ENCODE measurements at places on chromosomes 6 and 20. TPM values are rescaled to one million over a fixed set of nuclear protein-coding genes. Genes with fewer than 3 reads are reported as not detected.
A peak's percentile ranks its signal among the peaks of the same experiment; 100 is the strongest.

GRCh38 chr20:7980332-7981046, 39.1 kb downstream of the TMX4 start:
- peak; percentile 41 for DNase-seq

GRCh38 chr6:88870717-88871330, 92.6 kb downstream of the RNGTT start:
- peak; percentile 73 for DNase-seq

DNA sequence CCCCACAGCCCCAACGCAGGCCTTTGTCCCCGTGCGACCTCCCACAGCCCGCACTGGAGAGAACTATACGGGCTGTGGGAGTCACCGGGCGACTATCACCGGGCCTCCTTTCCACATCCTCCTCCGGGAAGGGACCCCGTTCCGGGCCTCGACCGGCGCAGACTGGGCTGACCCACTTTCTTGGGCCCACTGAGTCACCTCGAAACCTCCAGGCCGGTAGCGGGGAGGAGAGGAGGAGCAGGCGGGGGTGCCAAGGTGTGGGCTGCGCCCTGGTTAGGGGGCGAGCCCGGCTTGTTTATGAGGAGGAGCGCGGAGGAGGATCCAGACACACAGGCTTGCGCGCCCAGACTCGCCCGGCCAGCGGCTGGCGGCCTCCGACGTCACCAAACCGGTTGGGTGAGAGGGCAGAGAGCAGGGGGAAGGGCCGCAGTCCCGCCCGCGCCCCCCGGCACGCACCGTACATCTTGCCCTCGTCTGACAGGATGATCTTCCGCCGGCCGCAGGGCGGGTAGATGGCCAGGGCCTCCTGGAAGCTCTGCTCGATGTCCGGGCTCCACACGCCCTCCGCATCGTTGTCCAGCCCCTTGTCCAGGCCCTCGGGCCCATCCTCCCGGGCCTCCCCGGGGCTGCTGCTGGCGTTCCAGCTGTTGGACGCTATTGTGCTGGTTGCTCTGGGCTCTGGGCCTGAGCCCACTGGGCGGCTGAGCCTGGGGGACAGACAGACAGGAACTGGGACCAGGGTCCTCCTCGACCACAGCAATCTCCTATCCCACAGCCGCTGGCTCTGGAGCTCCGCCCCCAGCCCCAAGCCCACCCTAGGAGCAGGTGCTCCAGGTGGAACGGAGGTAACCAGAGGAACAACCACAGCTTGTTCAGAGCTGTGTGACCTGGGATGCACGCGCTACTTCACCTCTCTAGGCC, 10.6 kb downstream of the TEAD3 start:
- peak; percentile 90 for DNase-seq

GRCh38 chr20:23550227-23550626, 18.1 kb downstream of the CST9L start:
- peak; percentile 9 for DNase-seq

DNA sequence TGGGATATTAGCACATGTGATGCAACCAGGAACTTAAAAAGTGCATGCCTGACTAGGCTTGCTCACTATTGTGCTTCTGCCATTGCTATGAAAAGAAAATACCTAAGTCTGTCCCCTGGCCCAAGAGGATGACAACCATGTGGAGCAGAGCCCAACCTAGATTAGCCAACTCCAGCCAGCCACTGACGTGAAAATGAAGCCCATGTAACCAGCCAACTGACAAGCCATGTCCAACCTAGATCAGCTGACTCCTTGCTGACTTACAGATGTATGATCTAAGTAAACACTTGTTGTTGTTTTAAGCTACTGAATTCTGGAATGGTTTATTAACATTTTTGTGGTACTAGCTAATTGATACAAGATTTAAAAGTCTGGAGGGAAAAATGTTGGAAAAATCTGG, 47.5 kb downstream of the PIGU start:
- DNase-seq: no peak

DNA sequence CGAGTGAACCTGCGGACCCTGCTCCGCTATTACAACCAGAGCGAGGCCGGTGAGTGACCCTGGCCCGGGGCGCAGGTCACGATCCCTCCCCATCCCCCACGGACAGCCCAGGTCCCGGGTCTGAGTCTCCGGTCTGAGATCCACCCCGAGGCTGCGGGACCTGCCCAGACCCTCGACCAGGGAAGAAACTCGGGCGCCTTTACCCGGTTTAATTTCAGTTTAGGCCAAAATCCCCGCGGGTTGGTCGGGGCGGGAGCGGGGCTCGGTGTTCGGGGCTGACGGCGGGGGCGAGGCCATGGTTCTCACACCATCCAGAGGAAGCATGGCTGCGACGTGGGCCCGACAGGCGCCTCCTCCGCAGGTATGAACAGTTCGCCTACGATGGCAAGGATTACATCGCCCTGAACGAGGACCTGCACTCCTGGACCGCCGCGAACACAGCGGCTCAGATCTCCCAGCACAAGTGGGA, 46.9 kb upstream of the TRIM26 start:
- DNase-seq: no peak

- DNase-seq: no peak
These were observed 141.9 kb upstream of the EXOC2 start for GRCh38 chr6:834866-835265.

GRCh38 chr6:37556881-37557644, 57.4 kb upstream of the CCDC167 start:
- DNase-seq: no peak

- no peak for DNase-seq
These were observed 5.6 kb downstream of the VGLL2 start for GRCh38 chr6:117270843-117271507.

DNA sequence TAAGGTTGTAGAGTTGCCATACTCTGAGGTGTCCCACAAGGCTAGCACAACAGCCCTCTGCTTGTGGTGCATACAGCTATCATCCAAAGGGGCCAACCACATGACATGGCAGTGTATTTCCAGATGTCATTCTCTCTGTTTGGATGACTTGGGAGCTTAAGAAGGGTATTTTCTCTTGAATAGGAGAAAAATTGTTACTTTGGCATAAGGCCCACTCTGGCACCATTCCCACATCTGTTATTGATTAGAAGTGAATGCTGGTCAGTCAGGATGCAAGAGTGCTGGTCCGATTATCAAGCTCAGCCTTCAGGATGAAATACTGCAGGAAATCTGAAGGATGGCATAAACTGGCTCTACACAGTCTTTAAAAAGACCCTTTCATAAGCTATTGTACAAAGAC, 83.6 kb upstream of the C20orf144 start:
- DNase-seq: no peak

DNA sequence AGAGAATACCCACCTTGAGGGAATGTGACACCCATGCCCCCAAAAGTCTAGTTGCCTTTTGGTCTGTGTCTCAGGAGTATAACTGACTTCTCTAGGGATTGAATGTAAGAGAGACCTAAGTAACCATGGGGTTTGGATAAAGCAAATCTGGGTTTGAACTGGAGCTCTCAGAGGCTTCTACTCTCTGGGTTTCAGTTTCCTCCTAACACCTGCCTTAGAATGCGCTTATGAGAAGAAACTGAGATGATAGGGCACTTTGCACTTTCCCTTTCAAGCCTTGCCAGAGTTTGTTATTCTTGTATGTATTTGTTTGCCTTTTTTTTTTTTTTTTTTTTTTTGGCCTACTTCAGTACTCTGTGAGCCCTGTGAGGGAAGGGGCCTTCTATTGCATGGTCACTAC, 19.4 kb downstream of the SDHAF4 start:
- no peak for DNase-seq

GRCh38 chr6:132936646-132937045, 122.3 kb downstream of the RPS12 start:
- DNase-seq: no peak

DNA sequence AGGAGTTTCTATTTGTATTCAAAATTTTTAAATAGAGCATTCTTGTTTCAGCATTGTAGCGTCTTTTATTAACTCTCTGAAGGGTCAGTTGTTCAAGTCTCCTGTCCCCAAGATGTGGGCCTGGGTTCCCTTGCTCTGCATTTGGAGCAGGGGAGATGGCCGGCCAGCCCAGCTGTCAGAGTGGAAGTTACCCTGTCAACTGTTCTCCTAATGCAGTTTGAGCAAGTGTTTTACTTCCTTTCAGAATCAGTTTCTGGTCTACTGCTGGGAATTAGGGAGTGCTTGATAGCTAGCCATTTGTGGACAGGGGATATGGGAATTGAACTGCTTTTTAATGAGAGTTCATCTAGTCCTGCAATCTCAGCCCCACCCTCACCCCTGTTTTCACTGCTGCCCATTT, 116.6 kb downstream of the QKI start:
- no peak for DNase-seq

DNA sequence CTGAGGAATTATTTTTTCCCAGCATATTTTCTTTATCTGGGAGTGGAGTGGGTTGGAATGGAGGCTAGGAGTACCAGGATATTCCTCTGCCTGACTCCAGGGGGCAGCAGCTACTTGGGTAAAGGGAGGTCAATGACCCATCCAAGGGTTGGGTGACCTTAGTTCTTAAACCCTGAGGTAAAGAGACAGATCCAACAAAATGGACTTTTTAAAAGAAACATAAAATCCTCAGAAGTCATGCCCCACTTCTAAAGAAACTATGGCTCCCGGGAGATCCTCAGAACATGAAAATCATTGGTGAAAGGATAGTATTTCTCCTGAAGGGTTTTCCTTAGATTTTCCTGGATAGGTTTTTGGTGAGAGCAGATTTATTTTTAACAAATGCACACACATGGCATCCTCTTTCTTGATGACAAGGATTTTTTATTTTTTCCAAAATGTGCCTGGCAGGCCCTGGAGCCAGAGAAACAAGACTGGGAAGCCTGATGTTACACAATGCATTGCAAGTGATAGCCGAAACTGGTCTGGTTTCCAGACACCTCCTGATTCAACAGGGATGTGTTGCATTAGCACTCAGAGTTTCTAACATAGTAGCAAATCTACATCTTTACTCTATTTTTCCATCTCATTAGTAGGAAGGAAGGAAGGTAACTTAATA, 240.9 kb upstream of the BTBD3 start:
- peak; percentile 61 for DNase-seq

- no peak for DNase-seq
These were observed 336.3 kb downstream of the NRN1 start for GRCh38 chr6:5670381-5670780.

GRCh38 chr6:166936079-166936787, 20.1 kb downstream of the RNASET2 start:
- DNase-seq: no peak

The PROKR2 gene
- not detected for total RNA-seq

The ADGRB3 gene
- not detected for total RNA-seq

The MUC22 gene
- not detected for total RNA-seq

The MAFB gene
- total RNA-seq: 15.9 TPM

The TRERF1 gene
- total RNA-seq: 9.4 TPM

The MUC21 gene
- not detected for total RNA-seq

The NFATC2 gene
- 0.12 TPM for total RNA-seq

The BHLHE23 gene
- total RNA-seq: not detected

The C6orf89 gene
- total RNA-seq: 36.9 TPM

The KIF13A gene
- total RNA-seq: 33.5 TPM

The CRISP2 gene
- total RNA-seq: not detected

The ZSCAN31 gene
- total RNA-seq: 5.0 TPM

The FAM83C gene
- not detected for total RNA-seq
